ENCODE measurements at places on chromosomes 6 and 20. TPM values are rescaled to one million over a fixed set of nuclear protein-coding genes. Genes with fewer than 3 reads are reported as not detected.
A peak's percentile ranks its signal among the peaks of the same experiment; 100 is the strongest.

GRCh38 chr6:66558189-66558588 is 851.2 kb upstream of the EYS start:
- H3K27ac ChIP-seq, result peak overlapping the region; percentile 7
- DNase-seq, result no peak
- H3K27me3 ChIP-seq, result peaks cover 3% of the 10 kb centered on the region

DNA sequence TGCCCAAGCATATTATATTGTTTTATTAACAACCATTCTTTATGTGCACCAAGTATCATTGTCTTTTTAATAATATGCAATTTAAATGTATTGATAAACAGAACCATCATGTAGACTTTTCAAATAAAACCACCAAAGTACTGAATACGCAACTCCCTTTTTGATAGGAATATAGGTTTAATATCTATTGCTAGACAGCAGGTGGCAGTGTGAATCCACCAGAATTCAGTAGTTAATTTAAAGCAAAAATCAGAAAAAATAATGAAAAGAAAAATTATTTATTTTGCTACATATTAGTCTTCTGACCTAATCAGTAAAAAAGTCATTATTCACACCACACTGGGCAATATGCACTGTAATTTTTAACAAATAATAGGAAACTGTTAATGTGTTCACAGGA is 143.7 kb downstream of the KLHL32 start:
- H3K4me3 ChIP-seq, result no peak overlapping the region
- no peaks in the 10 kb centered on the region for H3K27me3 ChIP-seq
- peaks cover 20% of the 10 kb centered on the region for H3K4me1 ChIP-seq
- no peak for DNase-seq

RAET1L gene
- not detected for total RNA-seq

- no peaks in the 10 kb centered on the region for H3K4me1 ChIP-seq
- DNase-seq, result no peak
- no peak overlapping the region for H3K4me3 ChIP-seq
- no peaks in the 10 kb centered on the region for H3K27me3 ChIP-seq
- H3K27ac ChIP-seq, result no peak overlapping the region
Observed at GRCh38 chr6:111184827-111185532, 97.7 kb downstream of the SLC16A10 start.

DNA sequence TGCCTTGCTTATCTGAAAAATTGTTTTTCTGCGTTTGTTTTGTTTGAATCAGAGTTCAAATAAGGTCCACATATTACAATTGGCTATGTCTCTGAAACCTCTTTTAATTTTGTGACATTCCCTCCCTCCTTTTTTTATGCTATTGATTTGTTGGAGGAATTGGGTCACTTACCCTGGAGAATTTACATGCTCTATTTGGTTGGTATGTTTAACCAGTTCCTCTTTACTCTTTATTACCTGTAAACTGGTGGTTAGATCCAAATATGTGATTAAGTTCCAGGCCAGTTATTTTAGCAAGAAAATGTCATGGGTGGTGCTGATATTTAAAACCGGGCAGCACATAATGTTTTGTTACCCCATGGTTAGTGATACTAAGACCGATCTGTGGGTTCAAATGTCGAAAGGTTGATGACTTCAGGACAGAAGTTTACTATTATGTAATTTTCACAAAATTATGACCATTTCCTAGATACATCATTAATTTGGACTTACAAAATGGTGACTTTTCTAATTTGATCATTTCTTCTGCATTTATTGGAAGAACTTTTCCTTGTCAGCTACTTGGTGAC is 77.3 kb downstream of the KIZ start:
- no peak overlapping the region for H3K27ac ChIP-seq
- DNase-seq, result no peak
- peaks cover 42% of the 10 kb centered on the region for H3K4me1 ChIP-seq
- no peak overlapping the region for H3K4me3 ChIP-seq
- H3K27me3 ChIP-seq, result no peaks in the 10 kb centered on the region

DNA sequence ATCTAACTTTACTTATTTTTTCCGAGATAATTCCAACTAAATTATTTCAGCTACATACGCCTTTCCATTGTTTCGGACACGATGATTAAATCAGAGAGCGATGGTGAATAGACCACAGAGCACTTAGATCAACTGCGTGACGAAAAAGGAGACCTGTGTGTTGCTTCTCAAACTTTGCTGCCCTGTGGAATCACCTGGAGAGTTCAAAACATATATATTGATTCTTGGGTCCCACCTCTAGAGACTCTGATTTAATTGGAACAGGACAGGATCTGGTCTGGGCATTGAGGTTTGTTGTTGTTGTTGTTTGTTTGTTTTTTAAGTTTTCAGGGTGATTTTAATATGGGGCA is 401 bp upstream of the TNFRSF21 start:
- no peaks in the 10 kb centered on the region for H3K27me3 ChIP-seq
- DNase-seq, result no peak
- H3K4me3 ChIP-seq, result peak overlapping the region; percentile 81
- H3K4me1 ChIP-seq, result peaks cover 33% of the 10 kb centered on the region

PAK1IP1 gene
- 24.9 TPM for total RNA-seq

DZANK1 gene
- total RNA-seq, result 6.1 TPM

GRCh38 chr20:35273449-35274171 is 4.3 kb downstream of the MMP24OS start:
- no peaks in the 10 kb centered on the region for H3K27me3 ChIP-seq
- H3K4me1 ChIP-seq, result peaks cover 37% of the 10 kb centered on the region

- no peaks in the 10 kb centered on the region for H3K27me3 ChIP-seq
- DNase-seq, result peak; percentile 48
- no peak overlapping the region for H3K4me3 ChIP-seq
- H3K36me3 ChIP-seq, result peaks cover 9% of the 10 kb centered on the region
Observed at GRCh38 chr20:8385247-8385646, 253.2 kb downstream of the PLCB1 start.

LY6G6C gene
- total RNA-seq, result 0.21 TPM

- H3K27me3 ChIP-seq, result no peaks in the 10 kb centered on the region
- H3K4me1 ChIP-seq, result peaks cover 4% of the 10 kb centered on the region
- no peak overlapping the region for H3K27ac ChIP-seq
- no peaks in the 10 kb centered on the region for H3K36me3 ChIP-seq
- H3K4me3 ChIP-seq, result no peak overlapping the region
- no peak for DNase-seq
Observed at GRCh38 chr6:25717866-25718740, 36.4 kb upstream of the SLC17A4 start.

CLPSL2 gene
- 6.2 TPM for total RNA-seq

DNA sequence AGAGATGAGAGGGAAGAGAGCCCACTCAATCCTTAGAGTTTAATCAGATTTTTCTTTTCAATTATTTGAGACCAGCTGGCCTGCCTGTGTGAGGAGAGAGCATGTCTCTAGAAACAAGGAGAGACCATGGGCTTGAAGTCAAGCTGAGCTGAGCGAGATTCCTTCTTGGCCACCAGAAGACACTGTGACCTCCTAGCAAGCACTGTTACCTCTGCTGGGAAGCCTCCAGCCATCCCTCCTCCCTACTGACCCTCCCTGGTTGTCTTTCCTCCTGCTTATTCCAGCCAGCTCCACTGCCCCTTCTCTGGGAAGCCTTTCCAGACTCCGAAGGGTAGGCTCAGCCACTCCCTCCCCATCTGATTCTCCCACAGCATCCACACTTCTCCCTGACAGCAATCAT is 110.0 kb downstream of the SCML4 start:
- H3K27ac ChIP-seq, result no peak overlapping the region
- DNase-seq, result no peak
- peaks cover 17% of the 10 kb centered on the region for H3K27me3 ChIP-seq
- H3K36me3 ChIP-seq, result no peaks in the 10 kb centered on the region
- H3K4me3 ChIP-seq, result no peak overlapping the region
- peaks cover 12% of the 10 kb centered on the region for H3K4me1 ChIP-seq

NEURL2 gene
- total RNA-seq, result 6.1 TPM

DNA sequence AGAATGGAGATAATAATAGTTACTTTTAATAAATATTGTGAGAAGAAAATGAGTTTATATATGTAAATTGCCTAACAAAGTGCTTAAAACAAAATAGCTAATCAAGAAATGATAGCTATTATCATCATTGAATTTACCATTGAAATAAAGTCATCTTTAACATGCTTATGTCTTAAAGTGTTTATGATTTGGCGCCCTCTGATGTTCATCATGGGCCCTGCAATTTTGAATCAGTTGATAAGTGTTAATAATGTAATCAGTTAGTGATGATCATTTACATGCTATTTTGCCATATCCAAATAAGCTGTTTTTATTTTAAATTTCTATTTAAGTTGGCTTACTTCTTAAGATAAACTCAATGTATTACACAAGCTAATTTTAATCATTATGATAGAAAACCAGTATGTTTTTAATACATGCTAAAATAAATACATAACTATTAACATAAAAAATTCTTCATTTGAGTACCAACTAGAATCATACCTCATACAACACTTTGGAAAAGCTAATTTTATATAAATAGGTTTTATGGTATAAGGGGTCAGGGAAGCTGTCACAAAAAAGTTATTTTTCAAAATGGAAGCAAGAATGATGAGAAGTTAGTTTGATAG is 39.2 kb upstream of the TPD52L1 start:
- peak; percentile 42 for DNase-seq
- no peak overlapping the region for H3K27ac ChIP-seq
- H3K4me1 ChIP-seq, result peaks cover 2% of the 10 kb centered on the region
- no peaks in the 10 kb centered on the region for H3K27me3 ChIP-seq

- H3K36me3 ChIP-seq, result no peaks in the 10 kb centered on the region
Observed at GRCh38 chr6:169807229-169807628, 55.8 kb downstream of the ERMARD start.

GRCh38 chr6:109671733-109672132 is 19.3 kb downstream of the AK9 start:
- peaks cover 24% of the 10 kb centered on the region for H3K4me1 ChIP-seq
- H3K36me3 ChIP-seq, result no peaks in the 10 kb centered on the region
- no peaks in the 10 kb centered on the region for H3K27me3 ChIP-seq
- H3K4me3 ChIP-seq, result no peak overlapping the region
- no peak for DNase-seq

DNA sequence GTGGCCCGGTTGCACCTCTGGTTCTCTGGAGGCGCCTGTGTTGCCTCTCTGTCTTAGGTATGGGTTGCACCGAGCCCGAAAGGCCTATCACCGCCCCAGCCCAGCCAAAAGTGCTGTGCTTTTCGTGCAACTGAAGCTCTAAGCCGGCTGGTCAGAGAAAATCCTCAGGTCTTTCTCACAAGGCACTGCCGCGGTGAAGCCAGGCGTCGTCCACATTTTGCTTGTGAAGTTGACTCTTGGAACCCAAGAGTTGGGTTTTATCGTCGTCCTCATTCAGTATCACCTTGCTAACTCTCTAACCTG is 726 bp upstream of the EMILIN3 start:
- peaks cover 6% of the 10 kb centered on the region for H3K36me3 ChIP-seq
- peaks cover 12% of the 10 kb centered on the region for H3K4me1 ChIP-seq
- DNase-seq, result no peak
- no peak overlapping the region for H3K27ac ChIP-seq
- peak overlapping the region; percentile 75 for H3K4me3 ChIP-seq

GRCh38 chr6:158376631-158377081 is 64.4 kb downstream of the TULP4 start:
- no peak for DNase-seq
- H3K27me3 ChIP-seq, result no peaks in the 10 kb centered on the region
- peaks cover 29% of the 10 kb centered on the region for H3K4me1 ChIP-seq
- H3K36me3 ChIP-seq, result no peaks in the 10 kb centered on the region
- H3K27ac ChIP-seq, result no peak overlapping the region
- H3K4me3 ChIP-seq, result no peak overlapping the region

GRCh38 chr6:81138236-81138635 is 614.2 kb downstream of the TENT5A start:
- no peak overlapping the region for H3K4me3 ChIP-seq
- no peaks in the 10 kb centered on the region for H3K36me3 ChIP-seq
- no peak for DNase-seq
- H3K4me1 ChIP-seq, result no peaks in the 10 kb centered on the region

GRCh38 chr20:46060301-46060881 is 29.4 kb downstream of the NCOA5 start:
- H3K27ac ChIP-seq, result no peak overlapping the region
- H3K4me3 ChIP-seq, result no peak overlapping the region
- peaks cover 30% of the 10 kb centered on the region for H3K4me1 ChIP-seq
- DNase-seq, result no peak

KHDRBS2 gene
- 0.76 TPM for total RNA-seq

SLC17A9 gene
- total RNA-seq, result 41.7 TPM

GRCh38 chr6:158290659-158291058 is 21.6 kb upstream of the TULP4 start:
- peaks cover 10% of the 10 kb centered on the region for H3K36me3 ChIP-seq
- peaks cover 5% of the 10 kb centered on the region for H3K4me1 ChIP-seq
- DNase-seq, result no peak

SMOC2 gene
- total RNA-seq, result 3.9 TPM

DNA sequence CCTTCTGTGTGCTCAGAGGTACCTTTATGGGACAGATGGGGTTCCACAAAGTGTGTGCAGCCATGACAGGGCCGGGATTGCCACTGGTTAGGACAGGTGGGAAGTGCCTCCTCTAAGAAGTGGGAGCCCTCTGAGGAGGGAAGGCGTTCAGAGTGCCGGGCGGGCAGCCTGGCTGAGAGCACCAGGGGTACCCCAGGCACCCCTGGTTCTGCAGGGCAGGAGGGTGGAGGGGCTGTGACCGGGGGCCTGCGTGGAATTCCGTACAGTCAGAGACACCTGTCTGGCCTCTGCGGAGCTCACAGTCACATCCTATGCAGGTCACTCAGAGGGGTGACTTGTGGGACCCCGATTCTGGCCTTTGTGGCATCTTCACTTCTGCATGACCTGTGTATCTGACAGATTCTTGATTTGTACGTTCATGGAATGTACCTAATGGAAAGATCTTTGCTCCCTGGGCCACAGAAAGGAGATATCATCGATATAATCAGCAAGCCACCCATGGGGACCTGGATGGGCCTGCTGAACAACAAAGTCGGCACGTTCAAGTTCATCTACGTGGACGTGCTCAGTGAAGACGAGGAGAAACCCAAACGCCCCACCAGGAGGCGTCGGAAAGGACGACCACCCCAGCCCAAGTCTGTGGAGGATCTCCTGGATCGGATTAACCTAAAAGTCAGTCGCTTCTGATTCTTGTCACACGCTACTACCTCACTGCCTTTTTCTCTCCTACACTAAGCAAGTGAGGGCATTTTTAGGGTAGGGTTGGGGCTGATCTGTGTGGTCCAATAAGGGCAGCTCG is 190.9 kb downstream of the SASH1 start:
- no peak for DNase-seq
- no peak overlapping the region for H3K27ac ChIP-seq
- no peak overlapping the region for H3K4me3 ChIP-seq
- peaks cover 63% of the 10 kb centered on the region for H3K36me3 ChIP-seq
- H3K4me1 ChIP-seq, result peaks cover 24% of the 10 kb centered on the region

RBPJL gene
- total RNA-seq, result 0.85 TPM

DNA sequence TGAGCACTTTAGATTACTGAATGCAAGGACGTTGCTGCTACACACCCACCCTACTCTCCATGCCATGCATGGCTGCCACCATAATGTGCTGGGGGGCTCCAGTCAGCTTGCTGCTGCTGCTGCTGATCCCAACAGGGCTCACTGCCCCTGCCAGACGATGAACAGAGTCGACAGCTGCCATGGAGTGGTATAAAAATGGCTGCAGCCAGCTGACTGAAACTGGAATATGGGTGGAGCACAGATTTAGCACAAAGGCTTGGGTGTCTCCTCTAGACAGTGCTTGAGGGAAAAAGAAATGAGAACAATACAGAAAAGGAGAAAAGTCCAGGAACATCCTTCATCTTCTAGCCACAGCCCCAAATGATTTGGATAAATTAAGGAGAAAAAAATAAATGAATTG is 150.7 kb downstream of the PDSS2 start:
- no peaks in the 10 kb centered on the region for H3K27me3 ChIP-seq
- no peak for DNase-seq

All from WTC11 (cell line).